ENCODE measurements at places on chromosomes 12 and 14. TPM values are rescaled to one million over a fixed set of nuclear protein-coding genes. Genes with fewer than 3 reads are reported as not detected.

The KRT78 gene
- not detected for total RNA-seq

The VRTN gene
- not detected for total RNA-seq

The ELK3 gene
- total RNA-seq: 24.3 TPM

The RASSF9 gene
- total RNA-seq: not detected

The PRB2 gene
- total RNA-seq: not detected

GRCh38 chr12:57693317-57693658, 644 bp upstream of the OS9 start:
- no peak for DNase-seq

GRCh38 chr14:103744621-103745395, 29.2 kb downstream of the ZFYVE21 start:
- no peak for DNase-seq

DNA sequence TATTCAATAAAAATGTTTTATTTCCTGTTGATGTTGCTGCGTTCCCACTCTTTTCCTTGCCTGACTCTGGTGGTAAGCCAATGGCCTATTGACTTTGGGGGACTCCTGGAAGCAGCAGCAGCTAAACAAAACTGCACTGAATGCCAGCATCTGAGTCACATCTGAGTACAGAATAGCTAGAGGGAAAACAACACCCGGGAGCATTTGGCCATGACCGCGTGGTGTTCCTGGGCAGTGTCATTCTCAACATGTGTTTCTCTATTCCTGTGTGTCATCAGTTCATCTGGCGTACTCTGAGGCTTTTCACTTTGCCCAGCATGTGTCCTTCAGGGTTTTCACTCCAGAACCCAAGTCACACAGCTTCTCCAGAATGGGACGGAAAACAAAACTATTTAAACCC, 238.8 kb downstream of the PAWR start:
- DNase-seq: no peak

GRCh38 chr14:90228478-90228877, 27.9 kb upstream of the PSMC1 start:
- no peak for DNase-seq

DNA sequence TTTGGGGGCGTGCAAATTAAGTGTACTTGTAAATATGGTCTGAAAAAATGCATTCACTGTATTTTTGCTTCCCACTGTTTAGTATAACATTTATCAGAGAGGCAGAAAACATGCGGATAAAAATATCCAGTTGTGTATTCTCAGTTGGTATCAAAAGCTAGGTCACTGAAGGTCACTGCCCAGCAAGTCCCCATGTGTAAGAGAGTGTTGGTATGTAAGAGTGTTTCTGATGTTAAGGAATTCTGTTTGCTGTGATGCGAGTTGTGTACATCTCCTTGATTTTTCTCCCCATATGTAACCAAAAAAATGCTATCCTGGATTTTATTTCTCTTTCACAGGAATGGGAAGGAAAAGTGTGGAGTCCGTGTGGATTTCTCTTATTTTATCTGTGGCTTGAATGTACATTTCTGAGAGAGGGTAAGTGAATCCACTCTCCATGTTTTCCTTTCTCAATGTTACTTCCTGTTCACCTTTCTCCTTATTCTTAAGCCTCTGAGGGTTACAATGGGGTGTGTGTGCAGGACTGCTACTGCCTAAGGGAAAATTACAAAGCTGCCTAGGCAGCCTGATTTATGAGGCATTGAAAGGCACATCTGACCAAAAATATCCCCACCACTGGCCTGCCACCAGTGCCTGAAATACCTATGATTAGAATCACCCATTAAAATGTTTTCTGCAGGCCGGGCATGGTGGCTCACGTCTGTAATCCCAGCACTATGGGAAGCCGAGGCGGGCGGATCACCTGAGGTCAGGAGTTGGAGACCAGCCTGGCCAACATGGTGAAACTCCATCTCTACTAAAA, 97.9 kb upstream of the USP44 start:
- no peak for DNase-seq

- DNase-seq: no peak
These were observed 148.5 kb downstream of the PHETA1 start for GRCh38 chr12:111220363-111220762.

DNA sequence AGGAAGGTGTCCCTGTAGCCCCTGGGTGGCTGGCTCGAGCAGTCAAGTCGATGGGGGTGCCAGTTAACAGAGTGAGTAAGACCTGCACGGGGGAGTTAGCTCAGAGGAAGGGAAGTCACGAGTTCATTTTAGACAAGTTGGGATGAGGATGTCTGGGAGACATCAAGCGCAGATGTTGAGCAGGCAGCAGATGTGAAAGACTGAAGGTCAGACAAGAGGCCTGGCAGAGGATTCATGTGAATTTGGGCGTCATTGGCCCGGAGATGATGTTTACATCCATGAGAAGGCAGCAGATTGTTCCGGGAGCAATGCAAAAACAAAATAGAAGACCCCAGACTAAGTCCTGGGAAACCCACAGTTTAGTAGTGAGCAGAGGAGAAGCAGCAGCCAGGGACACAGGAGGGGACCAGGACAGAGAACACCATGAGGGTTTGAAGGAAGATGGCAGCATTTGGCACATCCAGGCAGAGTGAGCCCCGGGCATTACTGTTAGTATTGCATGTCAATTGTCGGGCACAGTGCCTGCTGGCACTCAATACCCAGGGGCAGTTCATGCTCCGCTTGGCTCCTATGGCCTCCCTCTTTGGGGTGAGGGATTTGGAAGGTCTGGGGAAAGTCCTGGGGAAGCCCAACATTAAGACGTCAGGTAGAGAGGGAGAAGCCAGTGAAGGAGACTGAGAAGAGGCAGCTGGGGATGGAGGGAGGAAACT, 15.1 kb downstream of the LTBP2 start:
- no peak for DNase-seq

DNA sequence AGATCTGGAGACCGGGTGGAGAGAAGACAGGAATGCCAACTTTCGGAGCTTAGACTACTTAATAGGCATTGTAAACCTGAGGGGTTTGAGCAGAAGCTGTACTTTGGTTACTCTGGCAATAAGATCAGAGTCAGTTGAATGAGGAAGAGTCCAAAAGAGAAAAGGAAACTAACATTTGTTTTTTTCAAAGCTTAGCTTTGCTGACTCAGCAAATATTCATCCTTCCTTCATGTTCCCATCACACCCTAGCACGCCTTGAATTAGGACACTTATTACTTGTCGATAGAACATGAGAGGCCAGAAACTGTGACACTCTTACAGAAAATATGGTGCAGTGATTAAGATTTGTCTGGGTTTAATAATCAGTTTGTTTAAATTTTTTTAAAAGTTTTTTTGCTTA, 266.9 kb upstream of the ATP2B1 start:
- no peak for DNase-seq

DNA sequence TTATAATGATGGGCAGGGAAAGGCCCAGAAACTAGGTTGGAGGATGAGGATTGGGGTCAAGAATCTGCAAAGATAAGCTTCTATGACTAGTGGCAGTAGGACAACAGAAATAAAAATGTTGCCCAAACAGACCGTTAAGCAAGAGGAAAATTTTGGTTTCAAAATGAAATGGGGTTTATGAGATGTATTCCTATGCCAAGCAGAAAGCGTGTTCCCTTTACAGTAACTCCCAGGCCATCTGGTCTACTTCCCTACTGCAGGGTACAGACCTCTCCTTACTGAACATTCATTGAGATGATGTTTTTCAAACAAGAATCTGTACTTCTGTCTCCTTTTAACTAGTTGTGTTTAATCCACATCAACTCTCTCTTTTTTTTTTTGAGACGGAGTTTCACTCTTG, 20.4 kb upstream of the TMEM229B start:
- no peak for DNase-seq

- no peak for DNase-seq
These were observed 6.8 kb downstream of the PARP2 start for GRCh38 chr14:20350282-20350681.

- DNase-seq: no peak
These were observed 971.3 kb upstream of the TMEM132C start for GRCh38 chr12:127295630-127296029.

DNA sequence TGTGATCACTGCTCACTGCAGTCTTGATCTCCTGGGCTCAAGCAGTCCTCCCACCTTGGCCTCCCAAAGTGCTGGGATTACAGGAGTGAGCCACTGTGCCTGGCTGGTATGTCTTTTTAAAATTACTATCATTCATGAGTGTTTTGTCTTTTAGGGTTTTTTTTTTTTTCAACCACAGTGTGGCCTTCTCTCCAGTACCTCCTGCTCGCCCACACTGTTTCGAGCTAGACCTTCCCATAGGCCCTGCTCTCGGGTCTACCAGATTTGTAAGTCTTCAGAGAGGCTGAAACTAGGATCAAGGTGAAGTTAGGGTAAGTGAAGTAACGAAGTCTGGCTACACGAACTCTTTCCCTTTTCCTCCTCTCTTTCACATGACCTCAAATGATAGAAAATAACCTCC, 1.5 kb downstream of the BIN2 start:
- no peak for DNase-seq

DNA sequence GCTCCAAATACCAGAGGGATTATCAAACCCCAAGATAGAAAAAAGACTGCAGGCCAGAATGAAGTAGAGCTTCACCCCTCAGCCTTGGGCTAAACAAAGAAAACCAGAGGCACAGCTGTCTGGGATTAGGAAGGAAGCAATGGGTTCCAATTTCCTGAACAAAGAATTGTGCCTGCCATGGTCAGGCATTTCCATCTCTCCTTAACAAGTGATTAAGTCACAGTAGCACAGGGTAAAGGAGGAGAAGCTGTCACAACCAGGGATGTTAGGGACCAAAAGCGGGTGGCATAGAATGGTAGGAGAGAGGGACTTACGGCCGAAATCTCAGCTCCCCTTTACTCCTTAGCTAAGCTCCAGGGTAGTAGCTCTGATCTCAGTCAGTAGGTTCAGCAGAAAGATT, 33.9 kb downstream of the SPTLC2 start:
- no peak for DNase-seq

DNA sequence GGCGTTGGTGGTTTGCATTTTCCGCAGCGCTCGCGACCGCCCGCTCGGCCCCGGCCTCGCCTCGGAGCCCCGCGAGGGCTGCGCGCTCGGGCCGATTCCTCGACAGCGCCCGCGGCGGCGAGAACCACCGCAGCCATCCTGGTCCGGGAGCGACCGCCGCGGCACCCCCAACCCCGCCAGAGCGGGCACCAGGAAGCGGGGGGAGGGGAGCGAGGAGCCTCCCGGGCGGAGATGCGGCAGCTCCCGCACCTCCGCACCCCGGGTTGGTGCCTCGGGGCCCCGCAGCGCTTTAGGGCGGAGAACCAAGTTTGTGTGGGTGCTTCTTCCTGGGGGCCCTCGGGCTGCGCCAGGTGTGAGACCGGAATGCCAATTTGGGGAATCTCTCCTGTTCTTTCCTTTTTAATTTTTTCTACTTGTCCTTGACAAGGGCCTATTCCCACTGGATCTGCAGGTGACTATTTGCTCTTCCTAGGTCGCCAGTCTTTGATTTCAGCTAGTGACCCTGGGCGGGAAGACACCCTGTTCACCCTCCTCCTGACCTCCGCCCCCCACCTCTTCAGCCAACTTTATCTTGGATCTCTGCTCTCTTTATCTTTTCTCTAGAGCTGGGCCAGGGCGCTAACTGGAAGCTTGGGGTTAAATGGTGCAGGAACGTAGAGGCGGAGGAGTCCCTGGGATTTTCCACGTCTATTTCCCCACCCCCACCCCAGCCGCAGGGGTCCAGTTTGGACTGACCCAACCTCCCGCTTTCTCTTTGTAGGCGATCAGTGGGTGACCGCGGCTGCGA, at the start of gene SOCS2:
TSS of gene SOCS2 (plus strand) at position 751 of the 787 bp plus-strand sequence. CDS start 223 bp downstream, outside the sequence.
- peak; percentile 51 for DNase-seq

- DNase-seq: no peak
These were observed 27.2 kb downstream of the ARHGAP5 start for GRCh38 chr14:32104308-32104707.

DNA sequence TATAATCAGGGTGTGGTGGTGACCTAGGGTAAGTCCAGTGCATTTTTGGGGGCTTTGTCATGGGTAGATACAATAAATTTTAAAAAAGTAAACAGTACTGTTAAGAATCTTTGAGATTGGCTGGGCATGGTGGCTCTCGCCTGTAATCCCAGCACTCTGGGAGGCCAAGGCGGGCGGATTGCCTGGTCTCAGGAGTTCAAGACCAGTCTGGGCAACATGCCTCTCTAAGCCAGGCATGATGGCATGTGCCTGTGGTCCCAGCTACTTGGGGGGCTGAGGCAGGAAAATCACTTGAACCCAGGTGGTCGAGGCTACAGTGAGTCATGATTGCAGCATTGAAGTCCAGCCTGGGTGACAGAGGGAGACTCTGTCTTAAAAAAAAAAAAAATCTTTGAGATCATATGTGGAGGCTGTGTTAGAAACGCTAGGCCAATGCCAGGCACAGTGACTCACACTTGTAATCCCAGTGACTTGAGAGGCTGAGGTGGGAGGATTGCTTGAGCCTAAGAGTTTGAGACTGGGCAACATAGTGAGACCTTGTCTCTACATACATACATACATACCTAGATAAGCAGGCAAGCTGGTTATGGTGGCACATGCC, 67.7 kb downstream of the PRKCH start:
- no peak for DNase-seq

DNA sequence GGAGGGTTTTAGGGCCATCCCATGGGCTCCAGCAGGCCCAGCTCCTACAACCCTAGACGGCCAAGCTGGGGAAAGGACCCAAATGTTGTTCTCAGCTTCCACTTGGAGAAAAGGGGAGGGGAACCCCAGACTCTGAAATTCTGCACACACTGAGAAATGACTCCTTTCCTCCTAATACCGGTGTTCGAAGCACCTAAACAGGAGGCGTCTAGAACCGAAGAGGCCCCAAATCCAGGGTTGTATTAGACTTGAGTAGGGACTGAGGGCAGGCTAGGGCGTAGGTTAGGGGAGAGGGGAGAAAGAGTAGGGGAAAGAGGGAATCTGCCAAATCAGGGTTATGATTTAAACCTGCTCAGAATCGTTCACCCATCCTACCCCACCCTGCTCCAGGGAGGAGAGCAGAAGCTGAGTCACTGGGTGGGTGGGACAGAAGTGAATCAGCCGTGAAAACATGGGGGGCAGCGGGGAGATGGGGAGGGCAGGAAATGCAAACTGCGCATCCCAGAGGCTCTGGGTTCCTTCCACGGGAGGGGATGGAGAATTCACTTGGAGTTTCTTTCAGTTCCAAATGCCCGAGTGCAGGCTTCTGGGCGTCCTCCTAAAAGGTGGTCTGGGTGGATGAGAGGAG, 1.0 kb downstream of the IGFBP6 start:
- DNase-seq: no peak

GRCh38 chr14:24363401-24363800, 4.6 kb upstream of the NFATC4 start:
- no peak for DNase-seq

DNA sequence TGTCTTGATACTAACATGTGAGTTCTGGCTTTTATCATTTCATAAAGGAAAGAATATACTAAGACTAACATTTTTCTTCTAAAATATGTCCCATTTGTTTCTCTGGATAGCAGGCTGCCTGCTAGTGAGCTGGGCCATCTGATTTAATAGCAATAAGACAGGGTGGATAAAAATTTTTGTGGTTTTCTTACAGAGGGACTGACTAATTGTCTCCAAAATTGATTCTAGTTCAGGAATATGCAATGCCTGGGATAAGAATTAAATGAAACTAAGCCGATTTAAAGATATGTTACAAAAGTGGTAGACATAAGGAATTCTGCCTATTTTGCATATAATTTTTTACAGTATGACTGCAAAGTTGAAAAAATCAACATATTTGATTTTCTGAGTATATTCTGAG, 252.9 kb upstream of the NAV3 start:
- no peak for DNase-seq
